ENCODE measurements at places on chromosomes 16 and 17. TPM values are rescaled to one million over a fixed set of nuclear protein-coding genes. Genes with fewer than 3 reads are reported as not detected.

KRTAP4-9 gene
- not detected for total RNA-seq

TPPP3 gene
- 2.0 TPM for total RNA-seq

RAI1 gene
- total RNA-seq = 4.3 TPM

MNT gene
- total RNA-seq = 11.8 TPM

CBLN1 gene
- total RNA-seq = not detected

MYH1 gene
- not detected for total RNA-seq

SPATA32 gene
- total RNA-seq = not detected

KRTAP3-2 gene
- not detected for total RNA-seq

SCO1 gene
- total RNA-seq = 27.7 TPM

MT1M gene
- 3.9 TPM for total RNA-seq

ITGAD gene
- not detected for total RNA-seq

GAN gene
- 3.5 TPM for total RNA-seq

ADAD2 gene
- total RNA-seq = not detected

TOX3 gene
- not detected for total RNA-seq

PRDM7 gene
- total RNA-seq = not detected

TRIM72 gene
- under 0.01 TPM for total RNA-seq

GINS2 gene
- total RNA-seq = 0.77 TPM

RDM1 gene
- total RNA-seq = 0.16 TPM

CALB2 gene
- total RNA-seq = under 0.01 TPM

CISD3 gene
- total RNA-seq = 3.8 TPM
